ENCODE measurements at places on chromosomes 1 and 21. TPM values are rescaled to one million over a fixed set of nuclear protein-coding genes. Genes with fewer than 3 reads are reported as not detected.

DNA sequence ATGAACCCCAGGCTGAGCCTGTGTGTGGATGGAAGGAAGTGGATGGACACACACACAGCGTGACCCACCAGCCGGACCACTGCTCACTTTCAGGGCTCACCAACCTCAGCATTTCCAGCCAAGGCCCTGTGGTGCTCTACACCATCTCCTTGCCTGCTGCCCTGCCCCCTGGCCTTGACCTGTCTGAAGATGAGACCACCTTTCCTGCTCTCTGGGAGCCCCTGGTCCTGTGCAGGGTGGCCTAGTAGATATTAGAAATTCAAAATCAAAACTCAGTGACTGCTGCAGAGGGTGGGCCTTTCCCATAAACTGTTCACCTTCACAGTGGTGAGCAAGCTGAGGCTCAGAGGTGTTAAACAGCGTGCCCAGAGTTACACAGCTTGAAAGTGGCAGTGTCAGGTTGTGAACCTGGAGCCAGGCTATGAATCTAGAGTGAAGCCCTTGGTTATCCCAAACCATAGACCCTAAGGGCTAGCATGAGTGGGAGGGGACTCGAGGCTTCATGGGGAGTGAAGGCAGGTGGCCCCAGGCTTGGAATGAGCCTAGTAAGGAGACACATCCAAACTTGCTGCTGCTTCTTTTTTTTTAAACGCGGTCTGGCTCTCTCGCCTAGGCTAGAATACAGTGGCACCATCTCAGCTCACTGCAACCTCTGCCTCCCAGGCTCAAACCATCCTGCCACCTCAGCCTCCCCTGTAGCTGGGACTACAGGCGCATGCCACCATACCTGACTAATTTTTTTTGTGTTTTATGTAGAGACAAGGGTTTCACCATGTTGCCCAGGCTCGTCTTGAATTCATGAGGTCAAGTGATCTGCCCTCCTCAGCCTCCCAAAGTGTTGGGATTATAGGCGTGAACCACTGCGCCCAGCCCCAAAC lies 41.5 kb downstream of the MAN1C1 start:
- DNase-seq: no peak

- DNase-seq: no peak
Observed at GRCh38 chr1:44086692-44087474, 31.7 kb upstream of the KLF17 start.

- DNase-seq: no peak
Observed at GRCh38 chr1:110494522-110495406, 24.2 kb downstream of the KCNA10 start.

DNA sequence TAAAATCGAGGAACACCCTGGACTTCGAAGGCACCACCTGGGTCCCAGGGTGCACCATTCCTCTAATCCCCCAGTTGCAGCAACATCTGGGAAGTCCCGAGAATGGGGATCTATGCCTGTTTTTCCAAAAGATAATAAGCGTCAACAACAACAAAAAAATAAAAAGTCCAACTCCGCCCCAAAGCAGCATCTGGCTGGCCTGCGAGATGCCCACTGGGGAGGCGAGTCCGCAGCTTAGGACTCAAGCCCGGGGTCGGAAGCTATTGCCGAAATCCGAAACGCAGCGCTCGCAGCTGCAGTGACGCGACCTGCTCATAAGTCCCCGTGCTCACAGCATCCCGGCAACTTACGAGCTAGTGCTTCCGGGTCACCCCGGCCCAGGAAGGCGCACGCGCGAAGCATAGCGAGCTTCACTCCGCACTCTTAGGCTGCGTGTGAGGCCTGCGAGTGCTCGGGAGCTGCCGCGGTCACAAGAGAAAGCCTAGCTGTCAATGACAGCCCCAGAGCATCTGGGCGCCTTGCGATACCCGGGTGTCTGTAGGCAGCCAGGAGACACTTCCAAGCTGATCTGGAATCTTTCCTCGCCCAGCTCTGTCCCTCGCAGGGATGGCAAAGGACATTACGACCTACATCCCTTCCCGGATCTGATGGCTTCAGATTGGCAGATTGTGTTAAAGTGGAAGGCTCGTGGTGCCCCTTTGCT lies 9.9 kb upstream of the LTN1 start:
- peak; percentile 95 for DNase-seq

GRCh38 chr1:21034725-21035628 lies 141.7 kb downstream of the EIF4G3 start:
- no peak for DNase-seq

DNA sequence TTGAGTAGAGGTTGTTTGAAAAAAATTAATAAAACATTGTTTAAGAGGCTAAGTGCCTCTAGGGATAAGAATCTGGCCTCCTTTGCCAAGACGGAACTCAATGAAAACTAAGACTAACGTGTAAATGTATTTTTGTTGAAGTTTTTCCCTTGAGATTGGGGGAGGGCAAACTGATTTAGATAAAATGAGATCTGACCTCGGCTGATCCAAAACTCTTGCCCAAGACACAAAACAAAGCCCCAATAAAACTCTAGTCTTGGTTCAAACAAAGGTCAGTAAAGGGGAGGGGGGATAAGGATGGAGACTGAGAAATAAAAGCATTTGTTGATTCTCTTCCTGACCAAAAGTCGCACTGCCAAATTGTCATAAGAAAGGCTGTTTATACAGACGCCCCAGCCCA lies 134.8 kb upstream of the DPT start:
- no peak for DNase-seq

GRCh38 chr1:24069817-24070216 lies 42.1 kb downstream of the MYOM3 start:
- DNase-seq: no peak

DNA sequence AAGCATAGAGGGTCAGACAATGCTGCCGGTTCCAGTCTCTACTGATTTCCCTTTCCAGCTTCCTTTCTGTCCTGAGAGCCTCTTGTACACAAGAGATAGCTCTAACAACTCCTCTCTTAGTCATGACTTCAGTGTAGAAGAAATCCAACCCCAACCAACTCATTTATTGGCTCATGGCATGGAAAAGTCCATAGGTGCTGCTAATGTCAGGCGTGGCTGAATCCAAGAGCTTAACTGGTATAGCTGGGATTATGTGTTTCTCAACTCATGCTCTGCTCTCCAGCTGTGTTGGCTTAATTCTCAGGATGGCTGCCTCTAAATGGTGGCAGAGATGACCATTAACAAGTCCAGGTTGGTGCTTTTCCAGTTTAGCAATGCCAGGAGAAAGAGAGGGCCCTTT lies 12.4 kb upstream of the THRAP3 start:
- no peak for DNase-seq

DNA sequence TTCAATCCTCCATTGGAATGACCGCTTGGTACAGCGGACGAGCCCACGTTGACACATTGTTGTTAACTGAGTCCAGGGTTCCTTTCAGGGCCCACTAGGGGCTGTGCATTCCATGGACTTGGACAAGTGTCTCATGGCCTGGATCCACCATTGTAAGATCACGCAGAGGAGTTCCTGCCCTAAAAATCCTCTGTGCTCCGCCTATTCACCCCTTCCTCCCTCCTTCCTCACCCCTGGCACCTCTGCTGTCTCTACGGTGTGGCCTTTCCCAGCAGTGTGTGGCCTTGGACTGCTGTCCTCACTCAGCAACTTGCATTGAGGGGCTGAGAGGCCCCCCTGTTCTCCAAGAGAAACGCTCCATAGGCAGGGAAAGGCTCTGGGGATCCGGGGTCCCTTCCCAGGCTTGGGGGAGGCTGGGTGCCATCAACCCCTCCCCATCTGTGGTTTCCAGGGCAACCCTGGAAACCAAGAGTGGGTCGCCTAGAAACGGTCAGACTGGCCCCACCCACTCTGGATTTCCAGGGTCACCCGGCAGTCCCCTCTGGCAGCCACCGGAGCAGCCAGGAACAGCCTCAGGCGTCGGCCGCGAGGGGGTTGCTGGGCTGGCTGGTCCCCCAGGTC lies 50.9 kb downstream of the MEGF6 start:
- no peak for DNase-seq

GRCh38 chr1:77370583-77371306 lies 88.9 kb downstream of the AK5 start:
- no peak for DNase-seq

DNA sequence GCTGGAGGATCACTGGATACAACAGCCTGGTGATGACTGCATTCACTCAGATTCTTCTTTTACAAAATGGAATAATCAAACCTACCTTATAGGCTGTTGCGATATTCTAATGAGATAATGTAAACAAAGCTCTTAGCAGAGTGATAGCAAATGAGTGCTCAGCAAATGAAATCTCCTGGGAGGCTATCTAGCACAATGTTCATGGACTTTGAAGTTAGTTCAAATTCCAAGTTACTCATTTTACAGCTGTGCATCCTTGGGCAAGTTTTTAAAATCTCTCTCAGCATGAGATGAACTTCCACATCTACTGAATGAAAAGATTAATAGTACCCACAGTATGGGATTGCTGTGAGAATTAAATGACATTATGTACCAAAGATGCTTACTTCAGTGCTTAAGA lies 80.8 kb upstream of the PAPPA2 start:
- DNase-seq: no peak

- no peak for DNase-seq
Observed at GRCh38 chr1:206658981-206659273, 23.6 kb downstream of the DYRK3 start.

DNA sequence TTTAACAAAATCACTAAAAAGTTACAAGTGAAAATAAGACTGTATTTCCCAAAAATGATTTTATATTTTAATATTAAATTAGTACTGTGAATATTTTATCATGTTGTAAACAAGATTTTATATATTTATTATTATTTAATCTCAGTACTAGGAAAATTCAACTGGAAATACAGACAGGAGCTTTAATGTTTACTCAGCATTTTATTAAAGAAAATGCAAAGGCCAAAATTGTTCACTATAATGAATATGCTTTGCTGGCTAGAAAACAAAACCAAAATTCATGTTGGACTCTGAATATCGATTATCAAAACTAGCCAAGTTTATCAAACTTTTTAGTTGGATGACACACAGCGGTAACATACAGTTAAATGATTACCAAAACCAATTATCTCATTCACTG lies 782.3 kb downstream of the AMY1C start:
- DNase-seq: no peak

DNA sequence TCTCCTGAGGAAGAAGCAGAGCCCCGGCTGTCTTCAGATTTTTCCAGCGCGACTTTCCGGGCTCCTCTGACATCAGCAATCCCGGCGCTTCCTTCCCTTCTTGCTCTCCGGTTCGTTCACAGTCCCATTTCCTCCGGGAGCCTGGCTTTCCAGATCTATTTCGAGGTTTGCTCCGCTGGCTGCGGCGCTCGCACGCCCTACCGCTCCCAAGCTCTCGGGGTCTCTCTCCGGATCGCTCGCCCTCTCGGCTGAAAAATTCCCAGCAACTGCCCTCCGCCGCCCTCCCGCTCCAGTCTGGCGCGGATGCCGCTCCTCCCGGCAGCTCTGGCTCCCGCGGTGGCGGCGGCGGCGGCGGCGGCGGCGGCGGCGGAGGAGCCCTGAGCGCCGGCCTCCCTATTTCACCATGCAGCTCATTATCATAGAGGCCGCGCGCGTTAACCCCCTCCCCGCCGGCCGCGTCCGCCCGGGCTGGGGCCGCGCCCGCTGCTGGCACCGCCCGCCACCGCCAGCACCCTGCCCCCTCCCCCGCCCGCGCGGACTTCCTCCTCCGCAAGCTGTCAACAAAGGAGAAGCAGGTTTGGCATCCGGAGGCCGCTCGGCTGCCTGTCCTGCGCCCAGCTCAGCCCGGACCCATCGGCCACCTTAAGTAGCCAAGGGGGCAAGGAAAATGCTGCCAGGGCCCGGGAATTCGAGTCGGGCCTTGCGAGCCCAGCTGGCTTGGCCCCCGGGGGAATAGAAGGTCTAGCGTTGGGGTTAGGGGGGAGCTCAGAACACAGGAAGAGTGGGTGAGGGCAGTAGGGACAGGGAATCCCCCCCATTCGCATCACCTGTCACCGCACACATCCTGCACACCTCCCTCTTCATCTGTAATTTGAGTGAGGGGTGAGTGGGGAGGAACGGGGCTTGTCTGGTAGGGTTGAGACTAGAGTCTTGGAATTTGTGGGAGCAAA lies at the start of gene PLXNA2:
PLXNA2 (minus strand) TSS at position 418 of the 950 bp plus-strand sequence. CDS start 26,462 bp downstream, outside the sequence.
- peak; percentile 72 for DNase-seq

- DNase-seq: no peak
Observed at GRCh38 chr1:237146241-237146640, 104.3 kb downstream of the RYR2 start.

DNA sequence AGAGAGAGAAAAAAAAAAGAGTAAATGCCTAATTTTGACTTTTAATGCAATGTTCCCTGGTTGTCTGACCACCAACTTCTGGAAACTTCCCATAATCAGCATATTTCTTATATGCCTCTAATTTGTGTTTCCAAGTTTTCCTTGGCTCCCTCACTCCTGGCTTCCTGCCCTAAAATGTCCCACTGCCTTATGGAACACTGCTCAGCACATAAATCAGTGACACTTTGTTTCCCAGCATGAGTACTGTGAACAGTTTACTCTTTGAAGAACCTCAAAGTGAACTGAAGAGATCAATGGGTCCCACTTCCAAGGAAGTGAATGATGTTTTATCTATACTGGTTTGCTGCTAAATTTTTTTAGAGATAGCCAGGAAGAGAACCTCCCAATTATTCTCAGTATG lies 271.3 kb upstream of the PRMT6 start:
- DNase-seq: no peak

DNA sequence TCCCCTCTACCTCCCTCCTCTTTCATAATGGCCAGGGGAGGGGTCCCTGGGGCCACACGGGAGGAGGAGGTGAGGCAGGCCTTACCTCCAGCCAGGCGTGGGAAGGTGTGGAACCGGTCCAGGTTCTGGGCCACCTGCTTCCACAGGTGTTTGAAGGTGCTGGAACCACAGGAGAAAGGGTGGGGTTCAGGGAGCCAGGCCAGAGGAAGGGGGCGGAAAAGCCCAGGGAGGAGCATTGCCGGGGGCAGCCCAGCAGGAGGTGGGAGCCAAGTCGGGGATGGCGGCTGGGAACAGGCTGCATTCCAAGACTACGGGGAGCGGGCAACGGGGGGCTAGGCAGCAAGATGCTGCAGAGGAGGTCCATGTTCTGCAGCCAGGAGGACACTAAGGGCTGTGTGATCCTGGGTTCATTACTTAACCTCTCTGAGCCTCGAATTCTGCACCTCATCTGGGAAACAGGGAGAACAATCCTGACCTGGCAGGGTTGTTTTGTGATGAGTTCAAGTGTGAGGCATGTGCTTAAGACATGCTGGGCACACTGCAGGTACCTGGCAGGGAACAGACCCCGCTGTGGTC lies 19.8 kb upstream of the TAS1R2 start:
- no peak for DNase-seq

- no peak for DNase-seq
Observed at GRCh38 chr1:91742848-91743292, 143.1 kb downstream of the TGFBR3 start.

GRCh38 chr1:67270541-67270940 lies 37.1 kb upstream of the IL12RB2 start:
- no peak for DNase-seq

- DNase-seq: no peak
Observed at GRCh38 chr1:200967693-200968468, 55.6 kb downstream of the KIF21B start.

- no peak for DNase-seq
Observed at GRCh38 chr1:235588916-235589515, 60.6 kb downstream of the GNG4 start.

- DNase-seq: no peak
Observed at GRCh38 chr1:38179483-38179882, 132.9 kb upstream of the POU3F1 start.

- no peak for DNase-seq
Observed at GRCh38 chr1:5688081-5689077, 303.8 kb downstream of the NPHP4 start.

Gene GSTM5
- 3.6 TPM for total RNA-seq

Gene CD52
- 12.3 TPM for total RNA-seq

Gene DEDD
- total RNA-seq: 39.0 TPM

Gene OLFML3
- 155 TPM for total RNA-seq

Gene FAM76A
- total RNA-seq: 14.4 TPM

Gene COPA
- total RNA-seq: 138 TPM

Gene CCDC185
- total RNA-seq: not detected

Gene PLEKHA6
- total RNA-seq: 34.0 TPM
